Dermis blood vessel endothelial cell (primary cell): ENCODE measurements at places on chromosomes 7 and 10.

DNA sequence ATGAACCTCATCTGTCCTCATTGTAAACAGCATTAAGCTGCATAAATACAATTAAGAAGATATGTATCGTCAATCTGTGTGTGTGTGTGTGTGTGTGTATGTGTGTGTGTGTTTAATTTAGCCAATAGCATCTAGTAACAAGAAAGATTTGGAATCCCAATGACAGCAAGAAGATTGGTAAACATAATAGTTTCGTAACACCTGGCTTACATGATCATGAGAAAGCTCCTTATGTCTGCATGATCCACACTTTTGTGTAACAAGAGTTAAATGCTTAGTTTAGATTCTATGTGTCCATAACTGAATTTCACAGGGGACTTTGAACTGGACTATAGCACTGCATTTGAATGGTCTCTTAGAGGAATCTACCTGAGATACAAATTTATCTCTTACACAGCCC lies 191.0 kb upstream of the BET1 start:
- no peak for DNase-seq

- peak; percentile 13 for DNase-seq
Observed at GRCh38 chr10:35546824-35547225, 58.3 kb upstream of the GJD4 start.

DNA sequence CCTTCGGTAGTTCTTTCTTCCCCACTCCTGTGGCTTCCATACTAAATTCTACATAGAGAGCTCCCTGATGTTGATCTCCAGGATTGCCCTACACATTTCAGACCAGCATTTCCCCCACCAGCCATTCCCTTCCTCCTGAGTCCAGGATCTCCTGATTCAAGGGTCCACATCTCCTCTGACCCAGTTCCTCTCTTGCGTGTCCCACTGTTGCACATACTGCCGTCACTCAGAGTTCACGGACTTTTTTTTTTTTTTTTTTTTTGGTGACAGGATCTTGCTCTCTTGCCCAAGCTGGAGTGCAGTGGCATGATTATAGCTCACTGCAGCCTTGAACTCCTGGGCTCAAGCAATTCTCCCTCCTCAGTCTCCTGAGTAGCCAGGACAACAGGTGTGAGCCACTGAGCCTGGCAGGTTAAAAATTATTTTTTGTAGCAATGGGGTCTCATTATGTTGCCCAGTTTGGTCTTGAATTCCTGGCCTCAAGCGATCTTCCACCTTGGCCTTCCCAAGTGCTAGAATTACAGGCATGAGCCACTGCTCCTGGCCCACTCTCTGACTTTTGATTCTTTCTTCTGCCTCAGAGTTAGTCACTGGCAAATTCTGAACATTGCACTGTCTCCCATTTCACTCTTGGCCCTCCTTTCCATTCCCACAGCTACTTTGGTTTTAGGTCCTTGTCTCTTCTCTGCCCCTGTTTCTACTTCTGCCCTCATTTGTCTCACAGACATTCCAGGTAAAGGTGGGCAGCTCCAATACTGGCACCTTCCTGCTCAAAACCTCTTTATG lies 29.6 kb upstream of the ZRANB1 start:
- DNase-seq: no peak

DNA sequence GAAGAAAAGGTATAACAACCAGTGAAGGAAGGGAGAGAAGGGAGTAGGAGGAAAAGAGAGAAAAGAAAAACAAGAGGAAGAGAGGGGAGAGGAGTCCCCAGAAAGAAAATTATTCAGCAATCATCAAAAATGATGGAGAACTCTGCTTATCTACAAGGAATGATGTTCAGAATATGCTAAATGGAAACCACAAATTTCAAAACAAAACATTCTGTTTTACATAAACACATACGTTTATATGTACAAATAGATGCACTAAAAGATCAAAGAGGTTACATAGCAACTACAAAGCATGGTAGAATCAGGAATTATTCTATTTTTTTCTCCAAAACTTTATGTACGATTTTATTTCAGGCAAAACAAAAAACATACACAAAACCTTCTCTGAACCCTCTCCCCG lies 91.9 kb downstream of the FAM13C start:
- no peak for DNase-seq

- DNase-seq: no peak
Observed at GRCh38 chr7:37833818-37834146, 14.6 kb upstream of the NME8 start.
